ENCODE measurements at places on chromosomes 1 and 21. TPM values are rescaled to one million over a fixed set of nuclear protein-coding genes. Genes with fewer than 3 reads are reported as not detected.

DNA sequence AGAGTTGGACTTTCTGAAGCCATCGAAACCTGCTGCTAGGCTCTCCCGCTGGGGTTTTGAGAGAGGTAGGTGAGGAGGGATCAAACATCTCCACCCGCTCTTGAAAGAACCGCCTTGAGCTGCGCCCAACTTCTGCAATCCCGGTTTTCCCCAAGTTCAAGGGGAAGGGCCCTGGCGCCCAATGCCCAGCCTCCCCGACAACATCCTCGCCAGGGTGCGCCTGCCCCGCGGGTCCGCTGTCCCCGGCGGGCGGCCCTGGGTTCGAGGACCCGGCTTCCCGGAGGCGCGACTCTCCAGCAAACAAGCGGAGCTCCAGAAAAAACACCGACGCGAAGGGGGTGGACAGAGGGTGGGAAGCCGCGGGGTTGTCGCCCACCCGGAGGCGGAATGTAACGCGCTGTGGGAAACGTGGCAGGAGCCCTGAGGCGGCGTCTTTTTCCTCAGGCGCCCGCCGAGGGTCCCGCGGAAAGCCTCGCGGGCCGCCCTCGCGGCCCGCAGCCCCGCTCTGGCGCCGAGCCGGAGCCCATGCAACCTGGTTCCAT lies 607 bp downstream of the BTG3 start:
- no peak for DNase-seq

DNA sequence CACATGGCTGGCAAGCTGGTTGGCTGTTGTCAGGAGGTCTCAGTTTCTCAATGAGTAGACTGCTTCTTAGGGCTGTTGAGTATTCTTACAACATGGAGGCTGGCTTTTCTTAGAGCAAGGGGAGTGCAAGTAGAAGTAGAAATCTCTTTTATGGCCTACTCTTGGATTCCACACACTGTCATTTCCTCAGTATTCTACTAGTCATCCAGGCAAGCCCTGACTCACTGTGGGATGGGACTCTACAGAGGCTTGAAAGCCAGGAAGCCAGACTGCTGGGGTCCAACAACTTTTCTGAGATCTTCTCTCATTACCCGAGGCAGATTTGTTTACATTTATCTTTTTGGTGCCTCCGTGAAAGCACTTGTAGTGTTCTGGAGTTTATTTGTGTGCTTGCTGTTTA lies 196.2 kb upstream of the APP start:
- no peak for DNase-seq

- DNase-seq = peak; percentile 72
Measured at GRCh38 chr21:15000081-15000480, 64.7 kb downstream of the NRIP1 start.

DNA sequence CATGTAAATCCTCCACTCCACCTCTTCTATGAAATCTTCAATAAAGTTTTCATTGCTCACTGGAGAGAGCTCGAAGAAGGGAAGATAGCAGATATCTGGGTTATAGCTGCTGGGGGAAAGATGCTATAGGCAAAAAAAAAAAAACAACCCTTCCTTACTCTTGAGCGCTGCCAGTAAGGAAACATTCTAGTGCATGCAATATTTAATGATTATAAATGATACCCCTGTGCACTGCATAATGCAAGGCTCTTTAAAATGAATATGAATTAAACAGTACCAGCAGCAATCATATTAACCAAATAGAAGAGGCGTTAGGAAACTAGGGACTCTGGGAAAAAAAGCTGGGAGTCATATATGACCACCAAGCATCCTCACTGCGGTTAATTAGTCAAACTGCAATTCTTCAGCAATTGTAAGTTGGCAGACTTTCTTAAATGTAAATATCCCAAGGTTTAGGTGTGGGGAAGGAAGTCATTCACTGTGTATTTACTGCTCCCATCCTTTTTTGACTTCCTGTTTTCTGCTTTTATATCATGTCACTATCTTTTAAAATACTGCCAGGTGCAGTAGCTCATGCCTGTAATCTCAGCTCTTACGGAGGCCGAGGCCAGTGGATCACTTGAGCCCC lies 3.7 kb upstream of the DMRTB1 start:
- DNase-seq = no peak

DNA sequence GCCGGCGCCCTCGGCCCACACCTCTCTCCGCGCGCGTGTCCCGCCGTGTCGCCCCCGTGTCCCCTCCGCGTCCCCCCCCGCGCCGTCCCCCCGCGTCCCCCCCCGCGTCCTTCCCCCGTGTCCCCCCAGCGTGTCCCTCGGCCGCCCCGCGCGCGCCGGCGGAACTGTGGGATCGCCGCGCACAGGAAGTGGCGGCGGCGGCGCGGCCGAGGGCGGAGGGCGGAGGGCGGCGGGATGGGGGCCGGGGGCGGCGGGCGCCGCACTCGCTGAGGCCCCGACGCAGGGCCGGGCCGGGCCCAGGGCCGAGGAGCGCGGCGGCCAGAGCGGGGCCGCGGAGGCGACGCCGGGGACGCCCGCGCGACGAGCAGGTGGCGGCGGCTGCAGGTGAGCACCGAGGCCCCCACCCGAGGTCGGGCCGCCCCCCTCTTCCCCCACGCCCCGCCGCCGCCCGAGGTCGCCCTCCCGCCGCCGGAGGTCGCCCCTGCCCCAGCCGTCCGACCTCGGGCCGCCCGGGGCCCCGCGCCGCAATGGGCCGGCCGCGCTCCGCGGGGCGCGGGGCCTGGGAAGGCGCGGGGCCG lies at the start of gene AGPAT3:
TSS of gene AGPAT3 (plus strand) at position 262 of the 578 bp plus-strand sequence. CDS start 94,459 bp downstream, outside the sequence.
- no peak for DNase-seq

ADAMTS5 gene
- 17.3 TPM for total RNA-seq

DNA sequence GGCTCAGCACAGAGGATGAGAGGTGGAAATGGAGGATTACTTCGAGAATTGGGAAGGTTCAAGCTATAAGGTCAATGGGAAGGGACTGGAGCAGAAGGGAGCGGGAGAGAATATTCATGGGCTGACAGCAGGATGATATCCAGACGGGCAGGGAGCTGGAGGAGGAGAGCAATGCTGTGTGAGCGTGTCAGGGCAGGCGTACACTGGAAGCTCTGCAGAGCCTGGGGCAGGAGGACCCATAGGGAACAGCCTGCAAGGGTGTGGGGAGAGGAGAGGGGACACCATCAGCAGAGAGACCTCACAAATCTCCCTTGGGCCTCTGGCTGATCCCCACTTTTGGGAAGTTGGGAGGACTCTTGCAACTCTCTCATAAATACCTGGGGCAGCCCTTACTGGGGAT lies 13.7 kb downstream of the CSF1 start:
- DNase-seq = no peak

DNAI4 gene
- 2.7 TPM for total RNA-seq

HMGCS2 gene
- total RNA-seq = not detected

PCSK9 gene
- total RNA-seq = 4.5 TPM

DNA sequence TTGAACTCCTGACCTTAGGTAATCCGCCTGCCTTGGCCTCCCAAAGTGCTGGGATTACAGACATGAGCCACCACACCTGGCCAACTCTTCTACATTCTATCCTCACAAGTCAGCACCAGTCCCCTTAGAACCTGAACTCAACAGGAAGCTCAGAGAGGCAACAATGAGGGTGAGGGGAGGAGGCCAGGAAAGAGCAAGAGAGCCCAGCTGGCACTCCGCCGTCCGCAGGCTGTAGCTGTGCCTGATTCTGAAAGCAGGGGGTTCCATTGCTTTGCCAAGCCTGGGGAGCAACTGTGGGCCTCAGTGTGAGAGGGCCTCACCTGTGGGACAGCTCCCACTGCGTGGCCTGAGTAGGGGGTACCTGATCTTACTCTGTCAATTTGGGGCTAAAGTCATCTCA lies 18.7 kb downstream of the STK40 start:
- no peak for DNase-seq

DNA sequence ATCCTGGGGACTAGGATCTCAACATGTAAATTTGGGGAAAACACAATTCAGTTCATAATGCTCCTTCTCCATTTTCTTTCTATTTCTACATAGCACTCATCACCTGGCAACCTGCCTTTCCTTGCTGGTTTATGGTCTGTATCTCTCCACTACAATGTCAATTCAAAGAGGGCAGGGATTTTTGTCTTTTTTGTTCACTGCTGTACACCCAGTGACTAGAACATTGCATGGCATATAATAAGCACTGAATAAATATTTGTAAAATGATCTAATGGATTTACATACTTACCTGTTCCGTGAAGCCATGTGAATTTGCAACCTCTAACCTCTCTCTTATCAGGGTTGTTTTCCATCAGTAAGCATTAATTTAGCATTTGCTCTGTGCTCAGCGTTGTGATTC lies 27.4 kb upstream of the TBX15 start:
- DNase-seq = no peak

DNA sequence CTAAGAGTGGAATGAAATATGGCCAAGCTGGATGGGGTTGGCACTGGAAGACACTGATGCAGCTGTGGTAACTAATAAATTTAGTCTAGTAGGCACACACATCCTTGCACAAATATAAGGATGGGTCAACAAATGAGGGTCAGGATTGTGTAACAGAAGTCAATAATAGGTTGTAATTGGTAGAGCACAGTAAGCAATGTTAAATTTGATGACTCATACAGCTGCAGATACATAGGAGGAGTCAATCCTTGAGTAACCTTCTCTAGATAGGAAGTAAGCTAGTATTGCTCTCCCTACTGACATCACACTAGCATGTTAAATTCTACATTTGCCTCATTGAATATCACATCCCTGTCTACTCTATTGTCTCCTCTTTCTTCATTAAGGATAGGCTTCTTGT lies 332.1 kb downstream of the PTPRC start:
- no peak for DNase-seq

C8A gene
- not detected for total RNA-seq

DNA sequence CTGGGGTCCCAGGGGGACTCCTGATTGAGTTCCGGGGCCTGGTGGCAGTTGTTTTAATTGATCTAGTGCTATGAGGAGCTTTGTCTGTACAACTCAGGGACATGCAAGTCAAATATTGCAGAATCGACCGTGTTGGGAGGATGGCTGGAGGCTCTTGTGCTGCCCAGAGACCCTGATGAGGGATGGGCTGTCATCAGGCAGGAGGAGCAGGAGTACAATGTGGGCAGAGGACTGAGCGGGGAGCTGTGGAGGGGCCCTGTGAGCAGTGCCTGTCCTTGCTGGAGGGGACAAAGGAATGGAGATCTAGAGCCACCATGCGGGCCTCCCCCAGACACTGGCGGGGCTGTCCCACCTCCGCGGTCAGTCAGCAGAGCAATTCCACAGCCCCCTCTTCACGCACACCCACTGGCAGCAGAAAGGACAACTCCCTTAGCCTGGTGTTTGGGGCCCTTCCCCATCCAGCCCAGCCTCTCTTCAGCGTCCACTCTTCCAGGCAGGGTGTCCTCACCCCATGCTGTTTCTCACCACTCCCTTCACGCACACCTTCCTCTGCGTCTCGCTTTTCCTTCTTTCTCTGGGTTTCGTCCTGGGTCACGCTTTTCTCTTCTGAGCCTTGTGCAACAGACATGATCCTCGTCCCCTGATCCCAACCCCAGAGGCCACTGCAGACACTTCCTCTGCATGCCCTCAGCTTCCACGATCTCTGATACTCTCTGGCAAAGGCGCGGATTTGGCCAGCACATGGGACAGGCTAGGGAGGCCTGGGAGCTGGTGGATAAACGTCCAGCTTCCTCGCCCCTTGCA lies 122.6 kb downstream of the GRIK3 start:
- no peak for DNase-seq

GRCh38 chr1:91637539-91637994 lies 136.9 kb downstream of the CDC7 start:
- DNase-seq = no peak

GRCh38 chr1:9604836-9605235 lies 16.1 kb downstream of the TMEM201 start:
- DNase-seq = no peak
